ENCODE measurements at places on chromosomes 11 and 22.

GRCh38 chr11:1207401-1208143, 15.3 kb upstream of the MUC5B start:
- peak; percentile 3 for DNase-seq

DNA sequence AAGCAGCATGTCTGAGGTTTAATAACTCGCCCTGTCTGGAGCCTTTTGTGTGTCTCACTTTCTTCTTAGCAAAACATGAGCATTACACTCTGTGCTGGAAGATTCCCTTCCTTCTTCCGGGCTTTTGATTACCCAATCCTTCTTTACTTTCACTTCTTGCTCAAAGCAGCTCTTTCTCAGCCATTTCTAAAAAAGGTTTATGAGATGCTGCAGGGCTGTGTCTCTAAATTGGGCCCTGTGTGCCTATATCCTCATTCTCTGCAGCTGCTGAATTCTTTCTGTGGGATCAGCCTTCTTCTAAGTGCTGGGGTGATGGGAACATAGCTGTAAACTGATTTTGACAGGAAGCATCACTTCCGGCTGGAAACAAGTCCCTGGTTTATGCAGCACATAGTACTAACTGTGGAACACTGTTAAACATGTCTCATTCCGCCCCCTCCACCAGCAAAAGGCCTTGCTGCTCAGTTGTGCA, 71.8 kb downstream of the PIWIL4 start:
- peak; percentile 22 for DNase-seq

- DNase-seq = no peak
Observed at GRCh38 chr22:20243537-20244249, 24.4 kb downstream of the RTN4R start.

GRCh38 chr22:37907036-37907954, 1.2 kb downstream of the MICALL1 start:
- DNase-seq = no peak

DNA sequence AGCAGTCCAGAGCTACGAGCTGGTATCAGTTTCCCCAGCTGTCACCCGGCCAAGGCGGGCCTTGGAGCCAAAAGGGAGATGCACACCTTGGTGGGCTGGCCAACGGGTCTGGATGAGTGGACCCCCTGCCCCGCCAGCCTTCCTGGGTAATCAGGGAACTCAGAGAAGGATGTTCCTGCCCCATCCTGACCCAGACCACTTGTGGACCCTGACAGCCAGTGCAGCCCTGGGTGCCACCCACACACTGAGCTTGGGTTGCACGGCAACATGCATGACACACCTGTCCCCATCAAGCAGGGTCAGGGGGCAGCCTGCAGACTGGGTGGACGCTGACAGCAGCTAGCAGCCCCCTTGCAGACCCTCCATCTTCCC, 8.6 kb downstream of the SLC25A1 start:
- no peak for DNase-seq

DNA sequence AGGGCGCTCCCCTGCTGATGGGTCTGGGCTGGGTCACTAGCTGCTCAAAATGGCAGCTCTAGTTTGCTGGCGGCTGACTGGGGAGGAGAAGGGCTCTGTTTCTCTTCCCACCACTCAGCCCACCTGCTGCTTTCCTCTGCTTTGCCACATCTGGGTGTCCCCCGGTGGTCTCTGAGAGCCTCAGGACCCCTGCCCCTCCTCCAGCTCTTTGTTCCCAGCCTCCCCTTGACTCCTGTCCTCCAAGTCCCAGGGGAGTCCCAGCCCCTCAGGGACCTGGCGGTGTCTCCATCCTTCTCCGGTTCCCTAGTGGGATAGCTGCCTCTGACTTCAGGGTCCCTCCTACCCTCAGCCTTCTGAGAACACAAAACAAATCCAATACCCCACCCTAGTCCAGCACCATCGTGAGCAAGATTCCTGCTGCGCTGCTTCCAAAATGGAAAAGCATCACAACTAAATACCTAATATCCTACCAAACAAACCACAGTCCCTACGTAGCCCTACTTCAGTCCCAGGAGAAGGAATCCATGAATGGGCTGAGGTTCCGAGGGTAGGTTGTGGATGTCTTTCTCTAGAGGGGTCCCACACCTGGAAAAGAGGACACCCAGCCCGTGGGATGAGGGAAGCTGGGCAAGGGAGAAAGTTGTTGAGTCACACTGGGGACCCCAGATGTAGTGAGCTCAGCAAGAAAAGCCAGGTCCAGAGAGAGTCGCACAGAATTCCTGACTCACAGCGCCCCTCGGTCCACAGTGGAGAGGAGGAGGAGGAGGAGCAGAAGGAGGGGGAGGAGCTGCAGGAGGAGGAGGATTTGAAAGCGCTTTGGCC, 45.0 kb upstream of the NNMT start:
- no peak for DNase-seq

GRCh38 chr11:132254906-132255305, 884.5 kb downstream of the NTM start:
- no peak for DNase-seq

- DNase-seq = no peak
Observed at GRCh38 chr22:49934160-49934890, 15.9 kb downstream of the CRELD2 start.

- no peak for DNase-seq
Observed at GRCh38 chr11:64222651-64223000, 3.4 kb downstream of the TRPT1 start.

DNA sequence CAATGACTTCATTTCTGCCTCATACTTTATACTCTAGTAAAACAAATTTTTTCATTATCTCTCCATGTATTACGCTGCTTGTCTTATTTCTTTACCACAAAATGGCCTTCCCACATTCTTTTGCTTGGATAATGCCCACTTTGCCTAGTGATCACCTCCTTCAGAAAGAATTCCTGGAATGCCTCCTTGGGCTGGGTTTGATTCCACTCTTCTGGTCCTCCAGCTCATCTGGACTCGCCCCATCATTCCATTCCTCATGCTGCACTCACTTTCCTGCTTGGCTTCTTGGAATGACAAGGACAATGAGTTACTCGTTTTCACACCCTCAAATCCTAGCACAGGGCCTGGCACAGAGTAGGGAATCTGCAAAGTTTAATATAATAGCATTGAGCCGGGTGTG, 475.1 kb upstream of the LARGE1 start:
- no peak for DNase-seq

DNA sequence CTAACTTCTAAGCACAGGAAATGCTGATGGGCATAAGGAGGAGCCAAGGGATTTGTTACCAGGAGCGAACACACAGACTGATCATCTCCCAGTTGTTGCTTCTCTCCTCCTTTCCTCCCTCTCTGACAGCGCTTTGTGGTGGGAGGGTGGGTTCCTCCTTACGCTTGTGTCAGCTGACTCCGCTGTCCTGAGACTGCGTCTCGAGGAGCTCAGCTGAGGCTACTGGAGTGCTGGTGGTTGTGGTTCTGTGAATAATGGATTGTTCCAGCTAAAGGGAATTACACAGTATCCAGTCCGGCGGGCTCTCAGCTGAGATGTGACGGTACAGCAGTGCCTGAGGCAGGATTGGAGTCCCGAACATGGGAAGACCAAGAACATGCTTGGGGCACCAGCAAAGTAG, 113.4 kb downstream of the CTNND1 start:
- DNase-seq = no peak

DNA sequence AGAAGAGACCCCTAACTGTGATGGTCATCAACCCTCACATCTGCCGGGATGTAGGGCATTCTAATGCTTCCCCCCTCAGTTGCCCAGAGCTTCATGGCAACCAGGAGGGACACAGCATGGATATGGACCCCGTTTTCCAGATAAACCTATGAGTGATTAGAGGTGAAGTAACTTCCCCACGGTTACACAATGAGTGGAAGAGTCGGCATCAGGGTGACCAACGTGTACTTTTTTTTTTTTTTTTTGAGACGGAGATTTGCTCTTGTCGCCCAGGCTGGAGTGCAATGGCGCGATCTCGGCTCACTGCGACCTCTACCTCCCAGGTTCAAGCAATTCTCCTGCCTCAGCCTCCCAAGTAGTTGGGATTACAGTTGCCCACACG, 25.0 kb downstream of the TXN2 start:
- no peak for DNase-seq

DNA sequence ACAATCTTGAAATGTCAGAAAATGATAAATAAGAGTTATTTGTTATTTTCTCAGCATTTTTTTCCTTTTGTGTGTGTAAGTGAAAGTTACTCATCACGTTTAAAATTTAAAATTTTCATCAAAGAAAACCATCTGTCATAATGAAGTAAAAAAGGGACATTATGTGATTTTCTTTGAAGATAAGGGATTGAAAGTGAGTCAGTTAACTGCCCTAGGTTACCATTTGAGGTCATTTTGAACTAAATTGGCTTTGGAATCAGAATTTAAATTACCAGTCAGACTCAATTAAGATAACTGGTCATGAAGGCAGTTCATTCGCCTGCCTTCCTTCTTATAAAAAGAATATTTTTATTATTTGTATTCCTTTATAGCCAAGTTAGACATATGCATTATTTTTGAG, 14.3 kb downstream of the NCAM1 start:
- no peak for DNase-seq

DNA sequence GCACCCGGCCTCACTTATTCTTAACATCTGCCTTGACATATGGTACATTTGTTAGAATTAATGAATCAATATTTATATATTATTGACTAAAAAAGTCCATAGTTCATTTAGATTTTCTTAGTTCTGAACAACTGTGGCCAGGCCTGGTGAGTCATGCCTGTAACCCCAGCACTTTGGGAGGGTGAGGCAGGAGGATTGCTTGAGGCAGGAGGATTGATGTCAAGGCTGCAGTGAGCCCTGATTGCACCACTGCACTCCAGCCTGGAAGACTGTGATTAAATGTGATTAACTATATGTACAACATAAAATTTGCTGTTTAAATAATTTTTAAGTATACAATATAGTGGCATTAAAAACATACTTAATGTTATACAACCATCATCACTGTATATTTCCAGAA, 5.6 kb downstream of the UVRAG start:
- no peak for DNase-seq

- DNase-seq = no peak
Observed at GRCh38 chr22:19086417-19086816, 35.8 kb downstream of the DGCR2 start.

DNA sequence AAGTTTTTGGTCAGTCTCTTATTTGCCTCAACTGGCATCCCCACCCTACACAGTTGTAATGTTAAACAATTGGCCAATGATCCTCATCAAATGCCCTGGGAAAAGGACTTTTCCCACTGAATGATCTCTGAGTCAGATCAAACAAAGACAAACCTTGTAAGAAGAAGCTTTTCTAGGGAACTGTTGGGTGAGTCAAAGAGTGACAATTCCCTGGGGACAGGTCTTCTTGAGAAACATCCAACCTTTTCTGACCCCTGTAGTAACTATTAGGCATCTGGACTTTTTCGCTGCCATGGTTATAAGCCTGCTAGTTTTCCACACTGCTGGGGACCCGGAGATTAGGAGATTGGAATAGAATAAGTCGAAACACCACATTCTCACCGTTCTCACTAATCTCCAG, 789.8 kb upstream of the API5 start:
- DNase-seq = no peak

- DNase-seq = no peak
Observed at GRCh38 chr11:66112601-66113499, 42.8 kb downstream of the PACS1 start.

DNA sequence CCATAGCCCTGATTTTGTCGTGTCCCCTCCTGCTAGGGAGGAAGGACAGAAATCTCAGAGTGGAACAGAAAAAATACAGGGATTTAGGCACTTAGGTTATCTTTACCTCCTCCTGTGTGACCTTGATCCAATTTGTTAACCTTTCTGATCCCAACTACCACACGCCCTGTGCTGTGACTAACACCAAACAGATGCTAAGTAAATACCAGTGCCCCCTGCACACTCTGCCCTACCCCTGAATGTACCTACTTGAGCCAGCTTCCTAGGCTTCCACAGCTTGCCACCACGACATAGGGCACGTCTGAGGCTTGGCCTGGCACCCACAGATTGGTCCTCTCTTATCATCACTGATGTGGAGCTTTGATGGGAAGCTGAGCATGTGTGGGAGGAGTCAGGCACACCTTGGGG, 9.2 kb downstream of the MYO18B start:
- DNase-seq = no peak

DNA sequence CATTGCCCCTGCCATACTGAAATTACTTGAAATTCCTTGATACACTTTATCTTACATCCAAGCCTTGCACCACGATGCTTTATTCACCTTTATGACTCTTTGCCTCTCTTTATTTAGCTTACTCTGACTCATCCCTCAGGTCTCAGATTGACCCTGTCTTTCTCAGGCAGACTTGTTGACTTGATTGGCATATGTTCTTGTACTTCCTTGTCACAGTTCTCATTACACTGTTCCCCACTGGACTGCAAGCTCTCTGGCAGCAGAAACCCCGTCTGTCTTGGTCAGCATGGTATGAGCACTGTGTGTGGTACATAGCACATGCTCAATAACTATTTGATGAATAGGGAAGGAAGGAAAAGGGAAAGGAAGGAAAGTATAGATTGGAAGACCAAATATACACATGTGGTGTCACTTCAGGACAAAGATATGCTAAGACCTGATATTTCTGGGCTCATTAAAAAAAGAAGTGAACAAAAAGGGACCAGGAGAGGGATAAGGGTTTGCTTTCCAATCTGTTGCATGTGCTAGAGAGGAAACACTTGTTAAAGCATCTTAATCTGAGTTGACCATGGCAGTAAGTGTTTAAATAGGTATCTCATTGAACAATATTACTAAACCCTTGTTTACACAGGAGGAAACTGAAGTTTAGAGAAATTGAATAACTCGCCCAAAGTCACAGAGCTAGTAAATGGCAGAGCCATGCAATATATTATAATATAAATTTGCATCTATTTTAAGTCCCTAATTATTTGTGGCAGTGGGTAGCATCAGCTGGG, 7.2 kb downstream of the LYVE1 start:
- no peak for DNase-seq

DNA sequence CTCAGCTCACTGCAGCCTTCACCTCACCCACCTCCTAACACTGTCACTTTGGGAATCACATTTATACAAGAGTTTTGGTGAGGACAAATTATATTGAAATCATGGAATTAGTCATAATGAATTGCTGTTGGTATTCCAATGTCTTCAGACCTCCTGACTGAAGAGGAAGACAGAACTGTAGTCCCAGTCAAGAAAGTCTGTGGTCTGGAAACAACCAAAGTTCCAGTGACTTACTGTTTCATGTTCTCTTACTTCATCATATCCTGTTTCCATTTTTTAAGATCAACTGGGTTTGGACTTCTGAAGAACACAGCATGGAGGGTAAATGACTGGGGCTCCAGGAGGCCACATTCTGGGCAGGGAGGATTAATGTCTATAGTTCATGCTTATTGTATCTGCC, 43.0 kb upstream of the HIPK3 start:
- DNase-seq = no peak

DNA sequence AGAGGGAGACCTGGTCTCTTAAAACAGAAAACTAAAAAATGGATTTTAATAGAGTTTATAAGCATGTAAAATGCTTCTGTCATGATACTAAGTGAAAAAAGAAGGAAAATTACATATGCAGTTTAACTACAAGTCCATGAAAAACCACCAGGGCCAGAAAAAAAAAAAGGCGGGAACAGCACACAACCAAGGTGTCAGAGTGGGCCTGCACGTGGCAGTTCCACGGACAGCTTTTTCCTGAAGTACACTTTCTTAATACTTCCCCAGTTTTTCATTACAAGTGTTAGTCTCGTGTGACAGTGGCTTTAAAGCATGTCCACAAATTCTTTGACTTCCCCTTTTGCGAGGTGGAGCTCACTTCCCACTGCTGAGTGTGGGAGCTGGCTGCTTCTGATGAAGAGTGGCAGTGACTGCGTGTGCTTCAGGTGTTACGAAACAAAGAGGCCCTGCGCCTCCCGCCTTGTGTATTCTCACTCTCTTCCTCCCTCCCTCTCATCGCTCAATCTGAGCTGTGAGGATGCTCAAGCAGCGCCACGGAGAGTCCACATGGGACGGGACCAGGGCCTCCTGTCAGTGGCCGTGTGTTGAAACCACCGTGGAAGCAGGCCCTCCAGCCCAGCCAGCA, 16.4 kb downstream of the PPM1F start:
- peak; percentile 70 for DNase-seq
